ENCODE measurements at places on chromosomes 5 and 9.

DNA sequence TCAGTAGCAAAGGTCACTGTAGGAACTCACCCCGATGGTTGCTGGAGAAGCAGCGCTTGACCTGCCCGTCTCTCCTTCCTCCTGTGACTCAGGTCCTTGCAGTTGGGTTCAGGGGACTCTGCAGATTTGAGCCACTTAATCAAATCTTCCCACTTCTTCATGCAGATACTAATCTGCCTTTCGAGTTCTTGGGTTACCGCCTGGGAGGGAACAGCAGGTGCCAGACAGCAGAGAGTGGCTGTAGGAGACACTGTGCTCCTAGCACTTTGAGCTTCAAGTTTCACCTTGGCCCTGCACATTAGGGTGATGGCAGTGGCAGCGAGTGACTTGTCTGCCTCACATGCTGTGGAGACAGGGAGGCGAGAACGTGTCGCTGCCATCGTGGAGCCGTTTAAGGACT is 478.3 kb downstream of the PSAT1 start:
- DNase-seq: no peak

GRCh38 chr5:179373101-179373934 is 28.1 kb upstream of the ADAMTS2 start:
- DNase-seq: no peak

DNA sequence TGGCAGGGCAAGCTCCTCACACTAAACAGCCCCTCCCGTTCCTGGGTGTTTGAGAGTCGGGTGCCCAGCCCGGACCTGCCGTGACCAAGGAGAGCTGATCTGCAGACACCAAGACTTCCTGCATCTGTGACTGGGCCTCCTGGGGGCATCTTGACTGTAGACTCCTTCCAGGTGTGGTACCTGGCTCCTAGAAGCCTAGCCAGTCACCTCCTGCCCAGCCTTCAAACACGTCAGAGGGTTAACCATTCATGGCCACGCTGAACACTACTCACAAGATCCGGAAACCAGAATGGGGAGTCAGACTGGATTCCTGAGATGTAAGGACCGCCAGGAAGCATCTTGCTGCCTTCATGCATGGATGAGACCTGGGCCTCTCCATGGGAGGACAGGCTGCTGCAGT is 3.7 kb upstream of the LCN2 start:
- no peak for DNase-seq

GRCh38 chr9:26723486-26723885 is 169.1 kb downstream of the CAAP1 start:
- DNase-seq: peak; percentile 4

DNA sequence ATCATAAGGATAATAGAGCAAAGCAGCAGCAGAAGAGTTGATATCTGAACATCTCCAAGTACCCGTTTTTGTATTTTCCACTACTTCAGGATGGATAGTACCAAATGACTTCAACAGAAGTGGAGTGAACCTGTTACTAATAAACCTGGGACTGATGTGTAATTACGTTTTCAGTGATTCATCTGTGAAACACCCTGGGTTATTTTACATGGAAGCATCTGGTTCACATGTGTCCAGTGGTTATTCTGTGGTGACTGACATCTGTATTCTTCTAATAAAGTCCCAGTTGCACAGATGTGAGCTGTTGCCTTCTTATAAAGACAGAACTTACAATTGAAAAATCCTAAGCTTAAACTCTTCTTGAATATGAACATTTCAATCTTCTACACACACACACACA is 139.7 kb upstream of the VCAN start:
- no peak for DNase-seq

All from stimulated activated CD4-positive, alpha-beta T cell treated with anti-CD3 and anti-CD28 coated beads, Interleukin-4, amount 100 ng/mL, for 1 hour (primary cell).